ENCODE measurements at places on chromosomes 6 and 20.

DNA sequence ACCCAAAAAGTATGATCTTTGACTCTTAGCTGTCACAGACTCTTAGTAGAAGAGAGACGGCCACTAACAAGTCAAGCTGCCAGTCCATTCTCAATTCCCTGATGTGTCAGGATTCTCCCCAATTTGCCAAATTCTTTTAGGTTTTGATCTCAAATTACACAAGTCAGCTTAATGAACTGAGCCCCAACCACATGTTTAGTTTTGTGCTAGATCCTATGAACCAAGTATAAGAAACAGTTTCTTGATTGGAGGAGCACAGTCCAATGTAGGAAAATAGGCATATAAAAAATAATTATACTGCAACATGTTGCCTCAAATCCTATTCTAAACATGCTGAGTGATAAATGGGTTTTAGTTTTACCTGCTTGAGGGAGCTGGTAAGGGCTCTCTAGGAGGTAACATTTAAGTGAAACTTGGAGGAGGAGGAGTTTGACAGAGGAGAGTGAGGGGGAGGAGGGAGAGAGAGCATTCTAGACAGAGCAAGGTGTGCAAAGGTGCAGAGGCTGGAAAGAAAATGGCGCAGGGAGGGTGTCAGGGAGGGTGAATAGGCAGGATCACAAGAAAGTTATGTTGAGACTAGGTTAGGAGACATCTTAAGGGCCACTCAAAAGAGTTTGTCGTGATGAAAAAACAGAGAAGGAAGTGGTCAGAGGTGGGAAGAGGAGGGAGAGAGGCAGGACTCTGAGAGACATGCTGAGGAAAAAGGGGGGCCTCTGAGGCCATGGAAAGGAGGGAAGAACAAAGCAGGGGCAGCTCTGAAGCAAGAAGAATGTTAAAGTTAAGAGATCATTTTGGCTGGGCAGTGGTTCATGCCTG lies 22.8 kb upstream of the FAM83C start:
- DNase-seq, result no peak

DNA sequence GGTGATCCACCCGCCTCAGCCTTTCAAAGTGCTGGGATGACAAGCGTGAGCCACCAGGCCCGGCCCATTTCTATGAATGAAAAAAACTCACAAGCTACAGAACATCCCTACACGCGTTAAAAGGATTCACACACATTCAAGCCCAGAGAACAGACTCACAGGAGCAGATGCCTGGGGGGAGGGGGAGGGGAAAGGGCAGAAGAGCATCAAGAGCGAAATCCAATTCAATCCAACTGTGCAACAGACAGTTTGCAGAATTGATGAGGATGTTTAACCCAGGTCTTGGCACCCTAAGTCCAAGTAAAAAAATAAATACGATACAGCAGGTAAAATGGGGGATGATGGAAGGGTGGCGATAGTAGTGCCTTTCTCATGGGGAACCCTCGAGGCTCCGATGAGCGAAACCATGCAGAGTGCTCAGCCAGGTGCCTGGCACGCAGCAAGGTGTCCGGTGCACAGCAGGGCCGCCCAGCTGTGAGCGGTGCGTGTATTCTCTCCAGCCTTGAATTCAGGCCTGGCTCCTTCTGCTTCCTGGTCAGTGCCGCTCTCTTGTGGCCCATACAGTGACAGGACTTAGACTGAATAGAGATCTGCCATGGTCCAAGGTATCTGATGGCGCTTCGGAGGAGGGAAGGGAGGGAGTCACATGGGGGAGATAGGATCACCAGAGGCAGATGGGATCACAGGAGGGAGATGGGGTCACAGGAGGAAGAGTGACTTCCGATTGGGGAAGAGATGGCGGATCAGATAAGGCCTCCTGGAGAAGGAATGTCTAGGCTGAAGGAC lies 35.4 kb upstream of the ANGPT4 start:
- DNase-seq, result no peak

DNA sequence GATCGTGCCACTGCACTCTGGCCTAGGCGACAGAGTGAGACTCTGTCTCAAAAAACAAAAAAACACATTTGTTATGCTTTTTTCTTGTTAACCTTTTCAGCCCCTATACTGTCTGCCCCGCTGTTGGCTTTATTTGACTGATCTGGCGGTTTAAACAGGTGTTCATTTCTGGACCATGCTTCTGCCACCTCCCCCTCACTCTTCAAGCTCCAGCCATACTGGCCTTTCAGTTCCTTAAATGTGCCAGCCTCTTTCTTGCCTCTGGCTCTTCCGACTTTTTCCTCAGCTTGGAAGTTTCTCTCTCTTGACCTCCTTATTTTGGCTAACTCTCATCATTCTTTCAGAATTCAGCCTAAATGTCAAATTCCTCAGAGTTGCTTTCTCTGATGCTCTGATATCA lies 35.2 kb upstream of the TXLNB start:
- no peak for DNase-seq

GRCh38 chr20:37389844-37390275 lies 43.9 kb downstream of the SRC start:
- DNase-seq, result no peak

DNA sequence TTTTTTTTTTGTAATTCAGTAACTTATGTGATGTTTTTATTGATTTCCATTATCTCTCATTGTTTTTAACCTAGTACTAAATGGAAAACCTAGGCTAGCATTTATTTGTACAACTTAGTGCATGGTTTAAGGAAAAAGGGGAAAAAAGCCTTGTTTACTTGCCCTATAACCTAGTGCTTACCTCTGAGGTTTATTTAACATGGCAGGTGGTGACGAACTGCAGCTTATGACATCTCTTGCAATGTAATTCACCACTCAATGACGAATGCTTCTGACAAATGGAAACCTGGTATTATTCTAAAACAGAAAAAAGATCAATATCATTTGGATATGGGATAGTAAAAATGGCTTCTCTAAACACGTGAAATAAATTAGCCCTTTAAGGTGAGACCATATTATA lies 618.6 kb upstream of the FLRT3 start:
- DNase-seq, result no peak

- DNase-seq, result no peak
Measured at GRCh38 chr6:18368277-18369105, 18.7 kb upstream of the RNF144B start.

DNA sequence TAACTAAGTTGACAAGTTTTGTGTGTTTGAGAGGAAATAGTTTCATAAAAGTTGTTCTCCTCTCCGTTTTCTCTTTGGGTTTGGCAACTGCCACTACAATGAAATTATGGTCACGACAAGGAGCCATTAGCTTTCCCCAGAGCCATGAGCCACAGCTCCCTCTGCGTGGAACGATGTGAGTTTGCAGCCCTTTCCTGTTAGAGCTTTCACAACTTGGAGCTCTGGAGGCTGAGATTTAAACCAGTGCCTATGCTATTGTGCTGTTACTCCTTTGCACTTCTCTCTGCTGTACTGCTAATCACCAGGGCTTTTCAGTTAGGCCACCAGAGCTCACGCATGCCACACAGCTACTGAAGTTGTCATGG lies 29.3 kb upstream of the TXNDC5 start:
- no peak for DNase-seq

DNA sequence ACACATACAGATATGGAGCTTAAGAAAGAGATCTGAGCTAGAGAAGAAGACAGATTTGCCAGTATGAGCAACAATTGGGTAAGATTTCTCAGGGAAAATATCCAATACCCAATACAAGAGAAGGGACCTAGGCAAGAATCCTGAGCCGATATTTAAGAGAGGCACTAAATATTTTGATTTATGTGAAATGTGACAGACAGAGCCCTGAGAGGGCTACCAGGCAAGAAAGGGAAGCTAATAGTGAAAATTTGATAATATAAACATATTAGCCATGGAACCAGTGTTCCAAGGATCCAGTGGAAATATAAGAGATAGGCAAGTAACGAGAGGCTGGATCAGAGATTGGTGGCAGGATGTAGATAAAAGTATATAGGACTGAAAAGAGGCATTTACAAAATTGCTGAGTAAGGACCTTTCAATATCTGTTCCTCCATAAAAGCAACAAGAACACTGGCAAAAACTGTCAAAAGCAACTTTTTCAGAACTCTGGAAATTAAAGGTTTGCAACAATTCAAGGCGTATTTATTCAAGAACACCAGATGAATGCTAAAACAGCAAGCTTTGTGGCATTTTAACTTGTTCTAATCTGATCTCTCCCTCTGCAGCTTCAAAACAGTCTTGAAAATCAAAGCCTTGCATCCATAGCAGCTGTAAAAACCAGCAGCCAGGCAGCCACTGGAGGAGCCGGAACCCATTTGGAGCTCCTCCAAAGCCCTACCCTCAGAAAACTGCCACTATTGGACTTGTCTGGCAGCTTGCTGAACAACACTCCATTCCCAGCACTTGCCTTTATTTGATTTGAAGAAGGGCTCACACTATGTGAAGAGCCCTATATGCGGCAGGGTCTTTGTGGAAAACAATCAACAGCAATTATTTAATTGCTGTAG lies 58.8 kb downstream of the REV3L start:
- DNase-seq, result no peak

- no peak for DNase-seq
Measured at GRCh38 chr6:2962004-2962403, 9.4 kb downstream of the SERPINB6 start.

DNA sequence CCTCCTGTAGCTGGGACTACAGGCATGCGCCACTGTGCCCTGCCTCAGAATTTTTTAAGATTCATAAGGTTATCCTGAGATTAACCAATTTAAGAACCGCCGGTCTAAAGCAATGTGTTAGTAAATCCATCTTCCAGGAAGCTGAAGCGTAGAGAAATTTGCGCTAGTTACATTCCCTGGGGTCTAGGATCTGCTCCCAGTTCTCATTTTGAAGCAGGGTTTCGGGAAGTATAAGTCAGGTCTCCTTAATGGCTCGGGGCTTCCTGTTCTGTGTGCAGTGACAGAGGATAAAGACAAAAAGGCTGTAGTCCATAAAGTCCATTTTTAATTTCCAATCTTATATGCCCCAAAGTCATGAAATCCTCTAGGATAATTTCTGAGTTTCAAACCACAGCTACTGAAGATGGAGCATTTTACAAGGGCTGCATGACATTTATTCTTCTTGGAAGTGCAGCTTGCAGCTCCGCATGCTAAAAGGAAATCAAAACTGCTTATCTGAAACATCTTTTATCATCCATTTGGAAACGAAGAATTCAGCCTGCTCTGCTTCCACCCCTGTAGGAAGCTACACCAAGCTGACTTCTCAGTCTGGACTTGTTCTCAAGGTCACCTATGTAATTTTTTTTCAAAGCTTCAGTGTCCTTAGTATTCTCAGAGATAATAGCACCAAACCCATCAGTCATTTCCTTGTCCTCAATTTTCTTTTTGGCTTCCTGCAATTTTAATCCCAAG lies 326.1 kb downstream of the PRL start:
- DNase-seq, result no peak

GRCh38 chr20:33560026-33560425 lies 70.1 kb downstream of the CBFA2T2 start:
- no peak for DNase-seq

DNA sequence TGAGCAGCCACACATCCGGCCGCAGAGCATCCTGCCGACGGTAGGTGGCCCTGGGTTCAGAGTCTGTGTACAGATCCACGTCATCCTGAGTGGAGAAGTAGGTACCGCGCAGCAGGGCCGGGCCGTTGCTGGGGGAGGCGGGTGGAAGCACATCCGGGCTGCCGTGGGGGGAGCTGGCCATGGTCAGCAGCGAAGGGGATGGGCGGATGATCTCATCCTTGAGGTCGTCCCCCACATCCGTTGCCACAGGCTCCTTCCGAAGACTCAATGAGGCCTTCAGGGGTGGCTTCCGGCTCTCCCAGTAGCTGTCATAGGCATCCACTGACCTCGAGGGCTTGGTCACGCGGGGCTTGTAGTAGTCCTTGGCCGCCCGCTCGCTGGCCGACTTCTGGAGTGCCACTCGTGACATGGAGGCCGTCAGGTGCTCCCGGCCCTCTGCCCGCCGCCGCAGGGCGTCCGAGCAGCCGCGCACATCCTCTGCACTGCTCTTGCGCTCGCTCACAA lies 9.2 kb downstream of the SPATA2 start:
- DNase-seq, result no peak

DNA sequence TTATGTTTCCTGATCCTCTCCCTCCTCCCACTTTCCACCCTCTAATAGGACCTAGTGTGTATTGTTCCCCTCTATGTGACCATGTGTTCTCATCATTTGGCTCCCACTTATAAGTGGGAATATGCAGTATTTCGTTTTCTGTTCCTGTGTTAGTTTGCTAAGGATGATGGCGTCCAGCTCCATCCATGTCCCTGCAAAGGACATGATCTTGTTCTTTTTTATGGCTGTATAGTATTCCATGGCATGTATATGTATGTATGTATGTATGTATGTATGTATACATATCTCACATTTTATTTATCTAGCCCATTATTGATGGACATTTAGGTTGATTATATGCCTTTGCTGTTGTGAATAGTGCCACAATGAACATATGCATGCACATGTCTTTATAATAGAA lies 188.7 kb downstream of the RFPL4B start:
- no peak for DNase-seq

DNA sequence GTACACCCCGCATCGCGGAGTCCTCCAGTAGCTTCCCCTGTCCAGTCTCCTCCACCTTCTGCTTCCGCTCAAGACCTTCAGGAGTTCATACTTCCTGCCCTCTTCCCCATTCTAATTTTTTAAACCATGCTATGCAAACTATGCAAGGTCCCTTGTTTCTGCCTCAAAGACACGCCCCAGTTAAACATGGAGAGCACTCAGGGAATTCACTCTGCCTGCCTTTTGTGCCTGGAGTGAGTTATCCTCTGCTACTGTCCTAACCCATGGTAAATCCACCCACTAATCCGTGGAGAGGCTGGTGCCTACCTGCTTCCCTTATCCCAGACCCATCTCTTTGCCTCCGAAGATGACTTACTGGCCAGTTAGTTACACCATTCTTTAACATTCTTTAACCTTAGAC lies 473.7 kb upstream of the JARID2 start:
- no peak for DNase-seq

All from psoas muscle (tissue), 8 donors.